SK-N-MC (cell line): ENCODE measurements at places on chromosomes 2 and 18.

DNA sequence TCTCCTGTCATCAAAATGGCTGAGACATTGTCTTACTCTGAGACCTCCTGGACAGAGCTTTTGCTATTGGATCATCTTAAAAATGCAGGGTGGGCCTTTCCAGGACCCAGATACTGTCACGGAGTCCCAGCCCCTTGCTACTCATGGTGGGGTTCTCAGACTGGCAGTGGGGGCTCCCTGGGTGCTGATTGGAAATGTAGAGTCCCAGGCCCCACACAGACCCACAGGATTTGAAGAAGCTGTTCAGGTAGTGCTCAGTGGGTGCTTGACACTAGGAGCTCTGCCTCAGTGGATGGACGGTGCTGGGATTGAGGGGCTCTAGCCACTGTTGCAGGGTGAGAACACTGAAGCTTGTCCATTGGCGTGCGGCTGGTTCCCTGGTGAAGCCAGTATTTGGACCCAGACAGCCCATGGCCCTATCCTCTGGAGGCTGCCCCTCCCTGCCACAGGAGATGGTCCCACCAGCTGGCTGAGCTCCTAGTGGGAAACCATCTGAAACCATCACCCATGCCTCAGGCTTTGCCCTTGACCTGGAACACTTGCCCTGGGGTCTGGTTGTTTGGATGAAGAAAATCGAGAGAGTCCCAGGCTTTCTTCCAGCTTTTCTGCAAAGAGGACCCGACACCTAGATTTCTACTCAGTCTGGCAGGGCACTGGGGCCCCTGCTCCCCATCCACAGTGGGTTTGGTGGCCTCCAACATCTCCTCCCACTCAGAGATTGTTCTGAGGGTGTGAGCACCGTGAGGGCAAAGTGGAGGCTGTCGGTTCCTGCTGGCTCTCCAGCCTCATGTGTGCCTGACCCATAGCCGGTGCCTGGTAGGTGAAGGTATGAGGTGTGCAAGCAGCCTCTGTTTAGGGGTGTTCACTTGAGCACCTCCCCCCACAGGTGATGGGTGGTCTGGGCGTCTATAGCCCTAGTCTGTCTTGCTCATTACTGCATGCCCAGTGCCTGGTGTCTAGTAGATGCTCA is 30.1 kb downstream of the MROH2A start:
- no peak for DNase-seq

DNA sequence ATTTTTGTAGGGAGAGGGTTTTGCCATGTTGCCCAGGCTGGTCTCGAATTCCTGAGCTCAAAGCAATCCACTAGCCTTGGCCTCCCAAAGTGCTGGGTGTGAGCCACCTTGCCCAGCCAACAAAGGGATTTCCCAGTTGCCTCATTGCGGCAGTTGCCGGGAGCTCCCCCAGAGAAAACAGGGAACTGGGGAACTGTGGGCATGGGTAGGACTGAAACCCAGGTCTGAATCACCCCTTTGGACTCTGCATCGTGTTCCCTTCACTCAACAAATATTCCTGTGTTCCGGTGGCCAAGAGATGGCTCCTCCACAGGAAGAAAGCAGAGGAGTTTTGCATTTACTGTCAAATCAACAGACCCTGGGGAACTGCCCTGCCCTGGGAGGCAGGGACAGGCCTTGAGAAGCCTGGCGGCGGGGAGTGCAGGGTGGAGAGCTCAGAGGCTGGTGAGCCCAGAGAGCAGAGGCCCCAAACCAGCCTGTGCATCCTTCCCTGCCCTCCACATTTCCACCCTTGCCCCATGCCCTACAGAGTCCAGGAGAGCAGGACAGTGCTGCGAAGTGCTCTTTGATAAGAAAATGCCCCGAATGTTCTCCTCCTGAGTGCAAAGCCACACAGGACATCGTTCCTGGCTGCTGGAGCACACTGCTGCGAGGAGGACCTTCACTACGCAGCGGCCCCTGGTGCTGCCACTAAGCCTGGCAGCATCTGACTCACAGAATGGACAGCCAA is 24.9 kb downstream of the MYO7B start:
- no peak for DNase-seq

DNA sequence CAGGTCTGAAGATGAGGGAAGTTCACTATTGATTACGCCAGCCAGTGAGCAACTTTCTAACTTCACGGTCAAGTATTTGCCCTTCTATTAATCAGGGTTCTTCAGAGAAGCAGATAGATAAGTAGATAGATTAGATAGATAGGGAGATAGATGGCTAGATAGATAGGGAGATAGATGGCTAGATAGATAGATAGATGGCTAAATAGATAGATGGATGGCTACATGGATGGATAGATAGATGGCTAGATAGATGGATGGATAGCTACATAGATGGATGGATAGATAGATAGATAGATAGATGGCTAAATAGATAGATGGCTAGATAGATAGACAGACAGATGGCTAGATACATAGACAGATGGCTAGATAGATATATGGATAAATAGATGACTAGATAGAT is 4.8 kb upstream of the INPP5D start:
- DNase-seq: no peak

- DNase-seq: no peak
Measured at GRCh38 chr2:151620761-151621160, 113.5 kb downstream of the NEB start.

DNA sequence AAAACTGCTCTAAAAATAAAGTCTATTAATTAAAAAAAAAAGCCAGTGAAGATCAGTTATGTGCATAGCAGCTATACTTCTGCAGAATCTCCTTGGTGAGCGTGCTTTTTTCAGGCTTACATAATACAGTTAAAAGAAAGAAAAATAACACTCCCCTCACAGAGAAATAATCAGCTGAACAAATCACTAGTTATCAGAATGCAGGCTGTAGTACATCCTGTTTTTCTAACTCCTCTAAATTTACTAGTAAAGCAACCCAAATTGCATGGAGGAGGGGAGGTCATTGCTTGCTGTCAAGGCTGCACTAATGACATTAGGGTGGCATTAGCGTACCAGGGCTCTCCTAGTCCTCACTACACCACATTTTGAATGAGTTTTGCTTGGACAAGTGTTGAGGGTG is 192.2 kb downstream of the PLCL1 start:
- DNase-seq: no peak

GRCh38 chr2:237603718-237604362 is 13.3 kb upstream of the RAB17 start:
- DNase-seq: peak; percentile 76

- no peak for DNase-seq
Measured at GRCh38 chr18:63753676-63754075, 21.5 kb upstream of the SERPINB7 start.

- no peak for DNase-seq
Measured at GRCh38 chr2:17835516-17835915, 19.3 kb downstream of the MSGN1 start.

DNA sequence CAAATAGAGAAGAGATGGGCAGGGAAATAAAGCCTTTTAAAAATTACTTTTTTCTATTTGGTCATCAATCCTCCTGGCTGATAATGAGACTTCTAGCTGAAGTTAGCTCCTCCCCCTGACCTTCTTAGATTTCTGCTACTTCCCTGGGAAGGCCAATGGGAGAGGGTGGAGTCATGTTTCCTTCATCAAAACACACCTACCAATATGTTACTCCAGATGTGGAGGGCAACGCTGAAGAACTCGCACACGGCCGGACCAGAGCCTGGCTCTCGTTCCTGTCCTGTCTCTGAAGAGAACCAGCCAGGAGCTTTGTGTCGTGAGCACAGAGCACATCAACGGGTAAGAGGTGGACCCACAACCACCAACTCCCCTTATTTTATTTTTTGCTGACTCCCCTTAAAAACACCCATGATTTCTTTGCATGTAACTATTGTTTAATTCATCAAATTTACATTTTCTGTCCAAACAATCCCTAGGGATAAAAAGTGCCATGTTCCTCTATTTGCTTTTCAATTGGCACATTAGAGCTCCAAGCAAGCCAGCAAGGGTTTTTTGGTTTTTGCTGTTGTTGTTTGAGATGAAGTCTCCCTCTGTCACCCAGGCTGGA is 94.9 kb downstream of the ADD2 start:
- DNase-seq: no peak

DNA sequence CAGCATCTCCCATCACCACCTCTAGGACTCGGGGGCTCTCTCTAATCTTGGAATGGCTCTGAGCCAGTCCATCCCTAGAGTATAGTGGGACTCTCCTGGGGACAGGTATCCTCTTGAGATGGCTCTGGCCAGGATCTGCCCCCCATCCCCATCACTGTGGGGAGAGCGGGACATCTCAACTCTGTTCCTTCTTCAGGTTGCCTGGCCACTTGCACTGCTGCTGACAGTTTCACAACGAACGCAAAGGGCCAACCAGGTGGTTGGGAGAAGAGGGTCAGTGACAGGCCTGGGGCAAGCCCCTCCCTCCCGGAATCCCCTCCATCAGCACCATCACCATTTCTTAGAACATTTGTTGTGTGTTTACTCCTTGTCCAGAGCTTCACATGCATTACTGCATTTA is 62.6 kb downstream of the CIB4 start:
- no peak for DNase-seq

- DNase-seq: no peak
Measured at GRCh38 chr2:204090021-204090420, 153.5 kb downstream of the ICOS start.

DNA sequence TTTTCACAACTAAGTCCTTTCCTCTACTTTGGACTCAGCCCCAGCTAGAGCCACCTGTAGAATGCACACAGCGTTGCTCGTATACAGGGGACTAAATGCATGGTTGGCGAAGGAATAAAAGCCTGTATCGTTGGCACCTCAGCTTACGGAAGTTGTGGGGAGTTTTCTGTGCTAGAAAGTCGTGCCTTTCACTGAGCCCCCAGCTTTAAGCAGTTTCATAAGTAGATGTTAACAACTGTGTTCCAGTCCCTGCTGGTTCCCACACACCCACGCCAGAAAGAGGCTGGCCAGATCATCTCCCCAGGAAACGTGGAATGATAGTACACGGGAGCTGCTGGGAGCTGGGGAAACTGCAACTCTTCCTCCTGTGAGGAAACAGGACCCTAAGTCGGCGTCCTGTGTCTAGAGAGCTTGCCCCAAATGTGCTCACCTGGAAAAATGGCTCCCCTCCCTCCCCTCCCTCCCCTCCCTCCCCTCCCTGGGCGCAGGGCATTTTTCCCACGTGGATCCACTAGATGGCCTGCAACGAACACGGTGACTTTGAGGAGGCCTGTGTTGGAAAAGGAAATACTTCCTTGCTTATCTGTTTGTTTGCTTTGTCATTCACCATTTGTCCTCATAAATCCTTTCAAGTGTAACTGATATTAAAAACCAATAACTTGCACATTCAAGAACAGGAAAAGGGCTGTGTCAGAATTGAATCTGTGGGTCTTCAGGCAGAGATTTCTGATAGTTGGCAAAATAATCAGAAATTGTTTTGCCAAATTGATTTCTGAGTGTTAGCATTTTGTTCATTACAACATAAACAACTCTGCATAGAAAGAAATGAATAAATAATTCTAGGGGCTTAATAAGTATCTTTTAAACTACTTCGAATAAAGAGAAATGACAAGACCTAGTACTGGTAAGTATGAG is 43.9 kb upstream of the RFX8 start:
- DNase-seq: no peak

- DNase-seq: no peak
Measured at GRCh38 chr2:67845621-67846369, 217.0 kb downstream of the C1D start.

DNA sequence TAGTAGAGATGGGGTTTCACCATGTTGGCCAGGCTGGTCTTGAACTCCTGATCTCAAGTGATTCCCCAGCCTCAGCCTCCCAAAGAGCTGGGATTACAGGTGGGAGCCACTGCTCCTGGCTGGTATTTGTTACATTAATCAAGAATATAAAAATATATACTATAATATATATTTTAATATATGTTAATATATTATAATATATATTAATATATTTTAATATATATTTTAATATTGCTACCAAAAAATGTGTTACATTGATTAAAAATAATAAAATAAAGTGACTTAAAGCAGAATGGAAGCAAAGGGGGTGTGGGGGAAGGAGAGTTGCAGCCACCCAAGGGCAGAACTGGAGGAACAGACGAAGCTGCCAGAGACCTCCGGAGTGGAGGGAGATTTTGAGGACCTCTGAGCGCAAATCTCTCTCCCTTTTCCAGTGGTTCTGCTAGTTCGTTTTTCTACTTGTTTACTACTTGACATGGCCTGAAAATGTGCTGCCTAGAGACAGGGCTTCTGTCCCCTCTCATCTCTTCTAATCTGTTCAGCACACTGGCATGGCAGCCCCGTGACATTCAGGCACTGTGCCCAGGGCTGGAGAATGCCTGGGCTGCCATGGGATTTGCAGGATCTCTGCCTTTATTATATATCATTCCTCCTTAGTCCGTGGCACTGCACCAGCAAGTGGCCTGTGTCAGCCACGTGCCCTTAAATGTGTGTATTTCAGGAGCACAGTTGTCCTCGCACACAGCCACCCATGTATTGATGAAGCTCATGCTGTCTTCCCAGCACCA is 47.9 kb upstream of the RAB12 start:
- DNase-seq: no peak
